ENCODE measurements at places on chromosomes 16 and 17.

DNA sequence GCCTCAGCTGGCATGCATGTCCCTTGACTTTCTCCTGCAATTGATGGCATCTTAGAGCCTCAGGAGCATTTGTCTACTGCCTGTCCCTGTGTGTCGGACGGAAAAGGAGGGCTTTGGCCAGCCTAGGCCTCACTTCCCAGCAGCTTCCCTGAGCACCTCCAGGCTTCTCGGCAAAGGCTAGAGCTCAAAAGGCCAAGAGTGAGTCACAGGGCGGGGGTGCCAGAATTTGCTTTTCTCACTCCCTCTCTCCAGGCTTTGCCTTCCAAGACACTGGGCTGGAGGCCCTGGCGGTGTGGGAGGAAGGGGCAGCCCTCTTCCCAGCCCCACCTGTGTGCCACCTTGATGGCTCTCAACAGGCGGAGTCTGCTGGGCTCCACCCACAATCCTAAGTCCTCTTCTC lies 107.3 kb upstream of the MAF start:
- DNase-seq = no peak

DNA sequence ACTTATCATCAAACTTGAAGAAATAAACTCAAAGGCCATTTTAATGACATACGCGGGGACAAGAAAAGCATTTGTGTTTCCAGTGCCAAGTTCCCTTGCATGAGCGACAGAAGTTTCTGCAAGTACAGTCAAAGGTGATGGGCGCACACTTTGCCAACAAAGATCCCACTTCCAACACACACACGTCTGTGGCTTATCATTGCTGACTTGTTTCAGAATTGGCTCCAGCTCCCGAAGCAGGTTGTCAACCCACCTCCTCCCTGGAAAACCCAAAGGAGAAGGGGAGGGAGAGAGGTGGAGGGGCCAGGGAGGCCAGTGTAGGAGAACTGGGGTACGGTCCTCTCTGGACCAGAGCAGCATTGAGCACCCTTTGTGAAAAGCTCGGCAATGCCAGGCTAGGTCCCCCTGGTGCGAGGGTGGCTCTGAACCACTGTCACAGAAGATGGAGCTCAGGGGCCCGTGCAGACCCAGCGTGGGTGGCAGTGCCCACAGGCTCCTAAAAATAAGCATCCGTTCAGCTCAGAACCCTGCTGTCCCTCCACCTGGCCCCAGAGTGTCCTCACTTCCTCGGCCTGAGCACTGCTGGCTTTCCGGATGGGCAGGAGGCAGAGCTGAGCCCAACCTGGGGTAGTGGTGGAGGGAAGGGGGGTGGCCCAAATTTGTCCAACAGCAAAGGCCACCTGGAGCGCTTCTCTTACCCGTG lies 33.2 kb downstream of the RBFOX3 start:
- DNase-seq = no peak

- DNase-seq = no peak
Measured at GRCh38 chr17:10403589-10403988, 18.2 kb downstream of the MYH8 start.

- DNase-seq = no peak
Measured at GRCh38 chr17:82314727-82315605, 2.4 kb downstream of the CD7 start.

DNA sequence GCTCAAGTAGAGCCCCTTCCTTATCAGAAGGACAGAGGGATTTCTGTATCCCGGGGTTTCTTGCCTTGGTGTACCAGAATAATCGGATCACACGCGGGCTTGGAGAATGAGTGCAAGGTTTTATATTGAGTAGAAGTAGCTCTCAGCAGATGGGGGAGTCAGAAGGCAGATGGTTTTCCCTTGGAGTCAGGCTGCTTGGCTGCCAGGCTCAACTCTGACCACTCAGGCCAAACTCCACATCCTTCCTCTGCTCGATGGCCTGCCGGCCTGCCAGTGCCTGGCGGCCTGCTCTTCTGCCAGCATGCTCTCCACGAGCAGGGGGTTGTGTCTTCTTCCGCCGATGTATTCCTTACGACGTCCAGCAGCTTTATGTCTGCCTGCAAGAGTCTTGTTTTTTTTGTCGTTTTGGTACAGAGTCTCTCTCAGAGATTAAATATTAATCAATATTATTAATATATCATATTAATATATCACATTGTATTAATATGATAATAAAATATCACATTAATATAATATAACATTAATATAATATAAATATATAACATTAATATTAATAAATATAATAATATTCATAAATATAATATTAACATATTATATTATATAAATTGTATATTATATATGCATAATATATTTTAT lies 229.2 kb upstream of the WSCD1 start:
- no peak for DNase-seq

DNA sequence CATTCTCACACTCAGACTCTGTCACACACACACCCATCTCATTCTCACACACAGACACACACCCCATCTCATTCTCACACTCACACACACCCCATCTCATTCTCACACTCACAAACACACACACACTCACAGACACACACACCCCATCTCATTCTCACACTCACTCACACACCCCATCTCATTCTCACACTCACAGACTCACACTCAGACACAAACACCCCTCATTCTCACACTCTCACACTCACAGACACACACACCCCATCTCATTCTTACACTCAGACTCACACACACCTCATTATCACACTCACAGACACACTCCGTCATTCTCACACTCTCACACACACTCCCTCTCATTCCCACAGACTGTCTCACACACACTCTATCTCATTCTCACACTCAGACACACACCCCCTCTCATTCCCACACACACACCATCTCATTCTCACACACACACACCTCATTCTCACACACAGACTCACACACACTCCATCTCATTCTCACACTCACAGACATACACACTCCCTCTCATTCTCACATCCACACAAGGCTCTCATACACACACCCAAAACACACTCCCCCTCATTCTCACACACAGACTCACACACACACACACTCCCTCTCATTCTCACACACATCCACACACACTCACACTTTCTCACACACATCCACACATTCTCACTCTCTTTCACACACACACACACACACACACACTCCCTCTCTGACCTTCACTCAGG lies 2.9 kb downstream of the ASGR1 start:
- DNase-seq = no peak

DNA sequence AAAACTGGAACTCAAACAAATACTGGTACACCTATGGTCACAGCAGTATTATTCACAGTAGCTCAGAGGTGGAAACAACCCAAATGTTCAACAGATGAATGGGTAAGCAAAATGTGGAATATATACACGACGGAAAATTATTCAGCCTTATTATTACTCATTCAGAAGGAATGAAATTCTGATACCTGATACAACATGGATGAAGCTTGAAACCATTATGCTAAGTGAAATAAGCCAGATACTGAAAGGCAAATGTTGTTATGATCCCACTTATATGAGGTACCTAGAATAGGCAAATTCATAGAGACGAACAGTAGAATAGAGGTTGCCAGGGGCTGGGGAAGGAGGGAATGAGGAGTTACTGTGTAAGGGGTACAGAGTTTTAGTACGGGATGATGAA lies 27.1 kb upstream of the MYLK3 start:
- no peak for DNase-seq

DNA sequence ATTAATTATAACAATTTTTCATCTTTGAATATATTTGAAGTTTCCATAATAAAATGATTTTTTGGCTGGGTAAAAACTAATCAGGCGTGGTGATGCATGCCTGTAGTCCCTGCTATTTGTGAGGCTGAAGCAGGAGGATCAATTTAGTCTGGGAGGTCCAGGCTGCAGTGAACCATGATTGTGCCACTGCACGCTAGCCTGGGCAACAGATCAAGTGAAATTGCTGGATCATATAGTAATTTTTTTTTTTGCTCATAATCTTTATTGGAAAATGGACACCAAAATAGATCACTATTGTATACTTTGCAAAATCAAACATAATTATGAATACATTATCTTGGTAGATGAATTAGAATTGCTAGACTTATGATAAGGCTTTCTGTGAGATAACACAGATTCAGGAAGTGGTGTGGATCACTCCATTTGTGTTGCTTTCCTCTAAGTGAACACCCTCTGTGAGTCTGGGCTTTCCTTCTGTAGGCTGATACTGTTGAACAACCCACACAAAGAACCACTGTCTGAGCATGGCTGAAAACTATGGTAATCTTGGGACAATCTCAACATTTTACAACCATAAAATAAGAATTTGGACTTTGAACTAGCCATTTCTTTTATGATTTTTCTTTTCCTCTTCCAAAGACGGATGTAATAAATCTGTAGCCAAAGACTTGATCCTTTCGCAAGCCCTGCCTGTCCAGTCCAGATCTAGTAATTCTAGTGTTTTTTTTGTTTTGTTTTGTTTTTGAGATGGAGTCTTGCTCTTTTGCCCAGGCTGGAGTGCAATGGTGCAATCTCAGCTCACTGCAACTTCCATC lies 5.6 kb upstream of the ST3GAL2 start:
- no peak for DNase-seq

- DNase-seq = no peak
Measured at GRCh38 chr17:76723812-76724211, 2.6 kb downstream of the JMJD6 start.

- no peak for DNase-seq
Measured at GRCh38 chr17:47077576-47077975, 98.5 kb upstream of the RPRML start.

DNA sequence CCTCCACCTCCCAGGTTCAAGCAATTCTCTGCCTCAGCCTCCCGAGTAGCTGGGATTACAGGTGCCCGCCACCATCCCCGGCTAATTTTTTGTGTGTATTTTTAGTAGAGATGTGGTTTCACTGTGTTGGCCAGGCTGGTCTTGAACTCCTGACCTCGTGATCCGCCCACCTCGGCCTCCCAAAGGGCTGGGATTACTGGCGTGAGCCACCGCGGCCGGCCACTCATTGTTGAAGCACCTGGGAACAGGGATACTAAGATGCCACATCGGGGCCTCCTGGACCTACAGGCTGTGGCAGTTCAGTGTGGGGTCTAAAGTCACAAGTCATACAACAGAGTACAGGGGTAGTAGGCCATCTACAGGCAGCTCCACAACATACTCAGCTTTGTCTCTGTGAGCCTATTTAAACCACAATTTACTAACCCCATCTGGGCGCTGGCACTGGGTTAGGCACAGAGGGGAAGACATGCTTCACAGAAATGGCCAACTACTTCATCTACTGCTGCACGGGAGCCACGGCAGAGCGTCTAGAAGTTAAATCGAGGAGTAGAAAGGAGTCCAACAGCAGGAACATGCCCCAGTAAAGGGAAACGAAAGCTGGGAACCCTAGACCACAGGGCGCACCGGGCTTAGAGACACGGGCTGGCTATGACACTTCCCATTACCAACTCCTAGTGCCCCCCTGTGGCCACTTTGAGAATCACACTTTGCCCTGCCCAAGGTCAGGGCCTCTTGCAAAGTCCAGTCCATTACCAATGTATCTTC lies 4.3 kb downstream of the VAMP2 start:
- peak; percentile 93 for DNase-seq

DNA sequence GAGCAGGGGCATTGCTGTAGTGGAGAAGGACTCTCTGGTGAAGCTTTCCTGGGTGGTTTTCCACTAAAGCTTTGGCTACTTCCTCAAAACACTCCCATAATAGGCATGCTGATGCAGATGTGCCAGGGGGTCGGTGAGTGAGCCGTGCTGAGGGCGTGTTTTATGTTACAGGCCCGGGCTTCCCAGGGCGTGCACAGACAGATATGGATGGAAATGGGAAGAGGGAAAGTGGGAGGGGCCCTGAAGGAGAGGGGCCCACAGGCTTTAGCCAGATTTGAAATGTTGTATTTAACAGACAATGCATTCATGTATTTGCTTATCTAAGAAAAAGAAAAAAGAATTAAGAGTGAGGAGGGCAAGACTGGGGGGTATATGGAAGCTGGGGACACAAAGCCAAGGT lies 56.3 kb downstream of the IL21R start:
- DNase-seq = no peak

DNA sequence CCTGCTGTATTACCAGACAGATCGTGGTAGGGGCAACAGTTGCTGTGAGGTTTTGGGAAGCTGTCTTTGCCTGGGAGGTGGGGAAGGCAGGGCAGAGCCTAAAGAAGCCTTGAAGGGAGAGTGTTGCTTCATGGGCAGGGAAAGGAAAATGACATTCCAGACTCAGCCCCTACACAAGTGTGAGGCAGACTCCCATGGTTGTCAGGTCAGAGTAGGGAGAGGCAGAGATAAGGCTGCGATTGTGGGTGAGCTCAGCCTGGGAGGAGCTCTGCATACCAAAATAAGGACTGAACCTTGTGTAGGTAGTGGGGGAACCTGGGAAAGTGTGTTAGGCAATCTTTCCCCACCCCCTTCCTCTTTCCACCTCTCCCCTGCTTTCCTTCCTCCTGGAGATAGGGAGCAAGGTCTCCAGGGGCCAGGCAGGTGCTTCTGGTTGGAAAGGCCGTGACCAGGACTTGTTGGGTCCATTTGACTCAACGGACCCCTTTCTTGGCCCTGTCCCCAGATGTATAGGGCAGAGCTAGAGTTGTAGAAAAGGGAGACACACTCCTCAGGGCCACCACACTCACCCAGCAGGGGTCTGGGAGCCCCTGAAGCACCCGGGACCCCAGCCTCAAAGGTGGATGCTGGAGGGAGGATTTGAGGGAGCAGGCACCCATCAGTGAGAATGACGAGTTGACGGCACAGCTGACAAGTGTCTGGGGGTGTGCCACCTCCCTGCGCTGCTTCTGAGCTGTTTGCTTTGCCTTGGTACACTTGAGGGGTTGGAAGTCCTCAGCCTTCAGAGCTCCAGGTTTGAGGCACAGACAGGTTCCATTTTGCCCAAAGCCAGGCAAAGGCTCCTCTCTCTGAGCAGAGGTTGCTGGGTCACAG lies 18.5 kb upstream of the TOB1 start:
- DNase-seq = no peak

GRCh38 chr16:30532285-30533145 lies 2.1 kb downstream of the ZNF747 start:
- DNase-seq = no peak

DNA sequence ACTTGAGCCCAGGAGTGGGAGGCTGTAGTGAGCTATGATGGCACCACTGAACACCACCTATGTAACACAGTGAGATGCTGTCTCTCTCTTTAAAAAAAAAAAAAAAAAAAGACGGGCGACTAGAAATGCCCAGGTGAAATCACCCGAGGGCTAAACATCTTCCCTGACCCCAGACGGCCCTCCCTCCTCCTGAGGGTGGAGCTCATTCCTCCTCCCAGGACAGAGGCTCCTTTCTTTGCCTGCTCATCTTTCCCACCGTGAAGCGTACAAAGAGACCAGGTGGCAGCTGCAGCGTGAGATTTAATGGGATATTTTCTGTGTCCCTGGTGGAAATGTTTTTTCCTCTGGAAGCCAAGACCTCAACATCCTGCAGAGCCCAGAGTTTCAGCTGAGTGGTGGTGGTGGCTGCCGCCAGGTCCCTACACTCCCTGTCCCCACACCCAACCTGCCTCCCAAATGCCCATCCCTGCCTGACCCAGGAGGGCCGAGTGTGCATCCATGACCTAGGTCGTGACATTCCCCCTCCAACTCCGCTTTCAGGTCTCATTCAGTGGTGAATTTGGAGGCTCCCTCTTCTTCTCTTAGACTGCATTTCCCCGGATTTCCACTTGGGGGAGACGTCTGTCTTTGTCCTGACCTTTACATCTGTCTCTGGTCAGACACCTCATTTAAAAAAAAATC lies 14.4 kb upstream of the GPRC5B start:
- DNase-seq = no peak
